Cerebellar nuclear complex (tissue), 1 donor: ENCODE measurements at places on chromosomes 6 and 20.

DNA sequence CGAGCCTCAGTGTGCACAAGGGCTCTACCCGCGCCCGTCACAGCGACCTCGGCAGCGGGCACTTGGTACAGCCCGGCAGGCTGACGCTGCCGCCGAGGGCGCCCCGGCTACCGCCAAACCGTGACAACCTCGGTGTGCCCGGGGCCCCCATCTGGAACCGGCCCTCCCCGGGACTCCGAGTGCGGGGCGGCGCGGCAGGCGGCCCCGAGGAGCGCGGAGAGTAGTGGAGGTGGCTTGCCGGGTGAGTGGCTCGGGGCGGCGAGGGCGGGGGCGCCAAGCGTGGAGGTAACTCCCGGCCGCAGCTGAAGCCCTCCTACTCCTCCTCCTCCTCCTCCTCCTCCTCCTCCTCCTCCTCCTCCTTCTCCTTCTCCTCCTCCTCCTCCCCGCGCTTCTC, at the start of gene ISM1:
Gene ISM1 (plus strand): TSS at position 371 of the 394 bp plus-strand sequence. CDS start 503 bp downstream, outside the sequence.
- no peak for DNase-seq

DNA sequence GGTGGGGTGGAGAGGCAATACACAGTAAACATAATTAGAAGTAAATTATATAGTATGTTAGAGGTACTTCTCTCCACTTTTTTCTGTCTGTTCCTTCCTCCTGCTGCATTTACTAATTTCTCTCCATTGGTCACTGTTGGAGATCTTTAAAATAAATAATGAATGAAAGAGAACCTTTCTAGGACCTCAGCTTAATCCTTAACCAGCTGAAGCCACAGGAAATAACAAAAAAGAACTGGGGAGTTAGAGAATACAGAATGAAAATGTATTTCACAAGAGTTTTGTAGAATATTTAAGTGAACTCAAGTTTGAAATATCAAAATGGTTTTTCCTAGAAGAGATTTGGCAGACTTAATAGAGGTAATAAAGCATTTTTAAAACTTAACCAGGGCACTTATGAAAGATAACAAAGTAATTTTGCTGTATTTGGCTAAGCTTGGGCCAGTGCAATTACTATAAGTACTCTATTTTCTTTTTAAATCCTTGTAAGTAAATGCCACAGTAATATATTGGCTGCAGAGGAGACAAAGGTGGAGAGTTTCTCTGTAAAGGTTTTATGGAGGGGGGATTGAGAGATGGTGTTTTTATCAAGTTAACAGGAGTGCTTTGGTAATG, 405.0 kb downstream of the CDKAL1 start:
- no peak for DNase-seq

GRCh38 chr6:133241901-133242636, 912 bp downstream of the EYA4 start:
- DNase-seq, result no peak

- no peak for DNase-seq
Observed at GRCh38 chr20:31430568-31431115, 9.8 kb upstream of the DEFB123 start.

DNA sequence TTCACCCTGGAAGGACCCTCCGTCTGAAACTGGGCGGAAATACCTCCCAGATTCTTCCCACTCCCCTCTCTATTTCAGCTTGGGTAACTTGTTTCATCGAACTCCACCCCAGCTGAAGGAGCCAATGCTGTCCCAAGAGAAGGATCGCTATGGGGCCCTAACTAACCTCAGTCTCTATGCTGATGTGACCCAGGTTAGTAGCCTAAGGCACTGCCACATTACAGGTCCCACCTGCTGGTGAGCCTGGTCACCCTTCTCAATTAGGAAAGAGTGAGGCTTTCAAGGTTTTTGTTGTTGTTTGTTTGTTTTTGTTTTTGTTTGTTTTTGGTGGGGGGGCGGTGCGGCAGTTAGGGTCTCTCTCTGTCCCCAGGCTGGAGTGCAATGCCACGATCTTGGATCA, 168.4 kb downstream of the OR2B2 start:
- DNase-seq, result no peak

DNA sequence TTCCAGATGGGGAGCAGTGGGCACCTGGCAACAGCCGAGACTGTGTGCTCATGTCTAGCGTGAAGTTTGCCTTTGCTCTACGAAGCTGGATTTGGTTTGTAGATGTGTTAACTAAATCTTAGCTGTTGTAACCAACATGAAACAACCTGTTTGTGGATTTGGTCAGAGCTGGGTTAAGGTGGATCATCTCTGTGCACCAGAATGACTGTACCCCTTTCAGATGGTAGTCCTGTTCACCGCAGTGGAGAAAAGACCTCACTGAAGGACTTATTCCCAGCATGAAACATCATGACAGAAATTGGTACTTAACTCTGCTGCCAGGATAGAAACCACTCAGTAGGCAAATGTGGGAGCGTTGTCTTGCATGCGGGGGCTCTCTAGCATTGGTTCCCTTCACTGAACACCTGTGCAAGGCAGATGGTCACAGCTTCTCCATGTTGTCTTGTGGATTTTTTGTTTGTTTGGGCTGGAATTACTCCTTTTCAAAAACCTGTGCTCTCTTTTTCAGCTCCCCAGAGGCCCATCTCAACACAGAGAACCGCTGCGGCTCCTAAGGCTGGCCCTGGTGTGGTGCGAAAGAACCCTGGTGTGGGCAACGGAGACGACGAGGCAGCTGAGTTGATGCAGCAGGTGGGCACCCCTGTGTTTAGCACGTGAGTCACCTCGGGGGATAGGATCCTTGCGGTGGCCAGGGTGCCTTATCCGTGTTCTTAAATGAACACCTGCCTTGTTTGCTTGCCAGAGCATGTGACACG, 19.3 kb upstream of the EFCAB8 start:
- no peak for DNase-seq
